AG10803 (cell line): ENCODE measurements at places on chromosomes 16 and 17.

GRCh38 chr17:60891149-60891548 is 213.5 kb downstream of the BCAS3 start:
- DNase-seq: no peak

DNA sequence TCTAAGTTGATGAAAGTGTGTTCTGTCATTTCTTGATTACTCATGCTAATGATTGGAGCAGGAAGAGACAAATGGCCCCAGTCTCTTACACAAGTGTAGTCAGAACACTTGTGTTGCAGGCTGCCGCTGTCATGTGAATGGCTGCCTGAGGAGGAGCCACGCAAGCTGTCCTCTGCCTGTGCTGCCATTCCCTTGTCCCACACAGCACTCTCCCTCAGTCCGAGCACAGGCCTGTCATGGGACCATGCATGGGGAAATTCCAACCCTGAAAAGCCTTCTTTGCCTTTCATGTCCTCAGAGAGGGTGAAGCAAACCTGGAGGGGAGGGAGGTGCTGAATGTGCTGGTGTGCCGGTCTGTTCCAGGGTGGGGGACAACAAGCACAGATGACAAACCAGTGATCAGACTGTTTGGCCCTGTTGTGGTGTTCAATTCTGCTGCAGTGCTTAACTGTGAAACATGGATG is 109.4 kb downstream of the MRTFB start:
- DNase-seq: no peak

- no peak for DNase-seq
These were observed 18.0 kb downstream of the FAM234A start for GRCh38 chr16:252366-253337.

- peak; percentile 78 for DNase-seq
These were observed 23.1 kb downstream of the CREBBP start for GRCh38 chr16:3857189-3858043.
